Lower lobe of right lung (tissue), 2 donors: ENCODE measurements at places on chromosomes 12 and 14. TPM values are rescaled to one million over a fixed set of nuclear protein-coding genes. Genes with fewer than 3 reads are reported as not detected.

DNA sequence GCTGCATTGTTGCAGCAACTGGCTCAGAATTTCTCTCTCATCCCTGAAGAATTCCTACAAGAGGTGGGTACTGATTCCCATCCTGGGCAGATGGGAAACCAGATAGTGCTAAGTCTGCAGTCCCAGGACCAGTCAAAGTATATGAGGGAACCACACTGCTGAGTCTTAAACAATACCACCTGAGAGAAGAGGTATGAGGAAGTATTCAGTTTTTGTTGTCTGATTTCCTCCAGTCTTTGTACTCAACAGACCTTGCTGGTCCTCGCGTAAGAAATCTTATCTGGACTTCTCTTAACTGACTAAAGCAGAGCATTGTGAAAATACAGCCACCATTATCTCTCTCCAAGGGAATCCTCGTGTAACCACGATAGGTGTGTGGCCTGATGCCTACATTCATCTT, 3.6 kb upstream of the EDDM3A start:
- no peak for DNase-seq
- H3K36me3 ChIP-seq = no peaks in the 10 kb centered on the region
- no peak overlapping the region for H3K4me3 ChIP-seq
- H3K4me1 ChIP-seq = no peaks in the 10 kb centered on the region
- no peak overlapping the region for H3K27ac ChIP-seq

GRCh38 chr14:56149995-56150394, 31.8 kb downstream of the PELI2 start:
- no peak overlapping the region for H3K4me3 ChIP-seq
- no peak overlapping the region for H3K27ac ChIP-seq
- H3K36me3 ChIP-seq = no peaks in the 10 kb centered on the region
- no peak for DNase-seq

DNA sequence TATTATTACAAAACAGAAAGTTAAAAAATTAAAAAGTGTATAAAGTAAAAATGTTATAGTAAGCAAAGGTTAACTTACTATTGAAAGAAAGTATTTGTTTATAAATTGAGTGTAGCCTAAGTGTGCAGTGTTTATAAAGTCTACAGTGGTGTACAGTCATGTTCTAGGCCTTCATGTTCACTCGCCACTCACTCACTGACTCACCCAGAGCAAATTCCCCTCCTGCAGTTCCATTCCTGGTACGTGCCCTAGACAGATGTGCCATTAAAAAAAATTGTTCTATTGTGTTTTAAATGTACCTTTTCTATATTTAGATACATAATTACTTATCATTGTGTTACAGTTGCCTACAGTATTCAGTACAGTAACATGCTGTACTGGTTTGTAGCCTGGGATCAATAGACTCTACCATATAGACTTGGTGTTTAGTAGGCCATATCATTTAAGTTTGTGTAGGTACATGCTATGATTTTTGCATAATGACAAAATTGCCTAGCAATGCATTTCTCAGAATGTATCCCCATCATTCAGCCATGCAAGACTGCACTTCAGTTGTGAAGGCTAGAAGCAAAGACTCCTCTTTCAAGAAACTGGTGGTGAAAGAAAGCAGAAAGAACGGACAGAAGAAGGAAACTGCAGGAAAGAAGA, 100.6 kb downstream of the DACT1 start:
- DNase-seq = no peak
- H3K27ac ChIP-seq = no peak overlapping the region
- no peaks in the 10 kb centered on the region for H3K27me3 ChIP-seq
- no peak overlapping the region for H3K4me3 ChIP-seq
- H3K4me1 ChIP-seq = no peaks in the 10 kb centered on the region
- H3K36me3 ChIP-seq = no peaks in the 10 kb centered on the region

- H3K4me1 ChIP-seq = peaks cover 61% of the 10 kb centered on the region
- DNase-seq = peak; percentile 63
- H3K4me3 ChIP-seq = no peak overlapping the region
Measured at GRCh38 chr12:122865268-122866231, 30.3 kb downstream of the HIP1R start.

CCDC85C gene
- total RNA-seq = 15.3 TPM

- peaks cover 54% of the 10 kb centered on the region for H3K4me1 ChIP-seq
- peak overlapping the region; percentile 31 for H3K27ac ChIP-seq
- H3K27me3 ChIP-seq = no peaks in the 10 kb centered on the region
- peak; percentile 87 for DNase-seq
- H3K4me3 ChIP-seq = no peak overlapping the region
Measured at GRCh38 chr14:73728717-73729330, 14.6 kb upstream of the PNMA1 start.
